Liver (tissue), 10 donors: ENCODE measurements at places on chromosomes 4 and X. TPM values are rescaled to one million over a fixed set of nuclear protein-coding genes. Genes with fewer than 3 reads are reported as not detected.

GRCh38 chr4:190020790-190021717, 6.0 kb downstream of the FRG2 start:
- no peak for DNase-seq

- no peak for DNase-seq
Observed at GRCh38 chrX:66163849-66164411, at the start of gene HEPH. Gene HEPH, plus strand, starts transcription at chrX:66164247. Its CDS starts 6,324 bp downstream, at chrX:66170571.

- no peak for DNase-seq
Observed at GRCh38 chr4:173565281-173565680, 35.3 kb upstream of the HAND2 start.

GRCh38 chr4:1928356-1929239, 57.4 kb downstream of the NSD2 start:
- DNase-seq, result no peak

- DNase-seq, result no peak
Observed at GRCh38 chr4:17664755-17665154, 50.3 kb downstream of the MED28 start.

DNA sequence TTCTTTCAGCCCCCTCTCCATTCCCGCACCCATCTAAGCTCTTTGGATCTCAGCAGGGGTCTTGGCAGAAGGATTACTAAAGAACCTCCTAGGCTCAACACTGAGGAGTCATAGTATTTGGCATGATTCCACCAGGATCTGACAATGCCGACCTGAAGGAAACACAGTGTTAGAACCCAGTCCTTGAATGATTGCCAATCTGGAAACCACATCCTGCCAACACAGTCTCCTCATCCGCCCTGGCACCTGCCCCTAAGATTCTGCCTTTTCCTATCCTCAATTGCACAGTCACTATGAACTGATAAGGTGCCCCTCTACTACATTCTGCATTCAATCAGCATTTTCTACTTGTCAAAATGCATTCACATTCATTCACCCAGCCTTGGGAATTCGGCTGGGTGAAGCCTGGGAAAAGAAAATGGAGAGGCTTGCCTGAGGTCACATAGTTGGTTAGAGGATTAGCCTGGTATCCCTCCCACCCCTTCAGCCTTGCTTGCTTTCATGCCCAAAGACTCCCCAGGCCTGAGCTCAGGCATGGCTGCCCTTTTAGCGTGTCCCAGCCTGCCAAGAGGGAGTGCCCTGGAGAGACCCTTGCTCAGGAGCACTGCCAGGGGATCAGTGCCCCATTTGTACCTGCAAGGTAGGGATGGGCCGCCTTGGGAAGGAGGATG, 2.2 kb upstream of the CLDN2 start:
- DNase-seq, result no peak

- DNase-seq, result no peak
Observed at GRCh38 chr4:47711183-47711582, 126.7 kb downstream of the CORIN start.

- DNase-seq, result peak; percentile 54
Observed at GRCh38 chr4:40316782-40317635, 18.1 kb upstream of the CHRNA9 start.

GRCh38 chrX:152637649-152638442, at the start of gene GABRQ:
Gene GABRQ, plus strand, starts transcription at chrX:152637895. Its CDS starts 308 bp downstream, at chrX:152638203.
- peak; percentile 34 for DNase-seq

DNA sequence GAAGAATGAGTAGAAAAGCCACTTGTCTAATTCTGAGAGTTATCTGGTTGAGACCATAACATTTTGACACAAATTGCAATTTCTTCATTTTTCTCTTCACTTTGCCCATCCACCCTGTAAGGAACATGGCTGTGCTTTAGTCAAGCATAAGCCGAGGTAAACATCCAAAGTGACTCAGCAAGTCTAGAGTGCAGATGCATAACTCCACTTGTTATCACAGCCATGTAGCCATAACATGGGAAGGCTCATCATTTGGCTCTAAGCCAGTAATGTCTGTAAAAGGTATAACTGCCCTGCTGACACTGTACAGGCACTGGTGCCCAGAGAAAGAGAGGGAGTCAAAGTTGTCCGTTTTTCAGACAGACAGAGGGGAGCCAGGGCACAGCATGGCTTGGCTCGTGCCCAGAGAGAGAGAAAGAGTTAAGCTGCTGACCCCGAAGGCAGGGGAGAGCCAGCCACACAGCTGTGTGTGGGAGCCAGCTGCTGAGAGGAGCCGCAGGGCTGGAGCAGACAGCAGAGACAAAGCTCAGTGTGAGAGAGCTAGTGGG, 76.9 kb upstream of the EXOC1L start:
- no peak for DNase-seq

DNA sequence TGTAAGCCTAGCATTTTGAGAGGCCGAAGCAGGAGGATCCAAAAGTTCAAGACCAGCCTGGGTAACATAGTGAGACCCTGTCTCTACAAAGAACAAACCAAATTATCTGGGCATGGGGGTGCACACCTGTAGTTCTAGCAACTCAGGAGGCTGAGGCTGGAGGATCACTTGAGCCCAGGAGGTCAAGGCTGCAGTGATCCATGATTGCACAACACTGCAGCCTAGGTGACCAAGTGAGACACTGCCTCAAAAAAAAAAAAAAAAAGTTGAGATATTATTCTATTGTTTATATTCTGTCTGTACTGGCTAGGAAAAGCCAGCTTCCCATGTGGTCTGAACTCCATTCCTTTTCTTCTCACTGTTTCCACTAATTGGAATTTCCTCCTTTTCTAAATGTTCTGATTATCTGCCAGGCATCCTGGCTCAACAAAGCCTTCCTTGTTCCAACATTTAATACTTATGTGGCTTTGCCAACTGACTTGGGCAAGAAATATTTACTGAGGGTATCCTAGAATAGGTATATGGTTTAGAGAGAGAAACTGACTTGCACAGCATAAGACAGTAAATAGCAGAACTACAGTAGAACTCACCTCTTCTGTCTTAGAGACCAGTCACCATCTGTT, 175.2 kb upstream of the ADAMTS3 start:
- DNase-seq, result no peak

- no peak for DNase-seq
Observed at GRCh38 chr4:84680956-84681355, 98.0 kb downstream of the CDS1 start.

DNA sequence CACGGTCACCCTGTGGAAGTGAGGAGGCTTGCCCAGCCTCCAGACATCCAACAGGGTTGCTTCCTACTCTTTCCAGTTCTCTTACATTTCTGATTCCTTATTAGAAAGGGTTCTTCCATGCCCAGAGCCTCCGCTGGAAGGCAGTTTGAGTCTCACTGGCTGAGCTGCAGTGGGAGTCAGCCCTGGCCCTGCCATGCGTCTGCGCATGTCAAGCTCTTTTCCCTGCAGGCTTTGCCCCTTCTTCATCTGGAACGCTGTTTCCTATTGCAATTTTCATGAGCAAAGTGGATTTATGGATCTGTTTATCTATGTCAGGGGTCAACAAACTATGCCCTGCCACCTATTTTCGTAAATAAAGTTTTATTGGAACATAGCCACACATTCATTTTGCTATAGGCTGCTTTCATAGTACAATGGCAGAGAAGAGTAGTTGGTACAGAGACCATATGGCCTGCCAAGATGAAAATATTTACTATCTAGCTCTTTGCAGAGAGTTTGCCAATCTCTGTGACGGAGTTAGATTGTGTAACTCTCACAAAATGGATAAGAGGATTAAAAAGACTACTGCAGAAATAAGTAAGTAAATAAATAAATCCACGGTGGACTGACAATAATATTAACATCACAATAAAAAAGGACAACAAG, 3.9 kb upstream of the CHRNA9 start:
- no peak for DNase-seq

DNA sequence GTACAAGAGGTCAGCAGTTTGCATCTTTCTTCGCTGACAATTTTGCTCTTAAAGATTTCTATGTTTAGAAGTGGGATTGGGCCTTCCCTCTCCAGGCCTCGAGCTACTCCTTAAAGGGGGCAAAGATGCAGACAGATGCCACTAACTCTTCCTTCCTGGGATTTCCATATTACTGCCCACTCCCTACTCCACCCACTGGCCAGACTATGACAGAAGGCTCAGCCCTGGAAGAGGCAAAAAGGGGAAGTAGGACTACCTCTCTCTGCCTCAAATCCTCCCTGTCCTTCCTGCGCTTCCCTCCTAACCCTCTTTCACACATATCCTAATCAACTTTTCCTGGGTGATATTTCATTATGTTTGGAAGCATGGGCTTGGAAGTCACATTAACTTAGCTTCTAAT, 58.3 kb downstream of the EVC2 start:
- DNase-seq, result no peak

DNA sequence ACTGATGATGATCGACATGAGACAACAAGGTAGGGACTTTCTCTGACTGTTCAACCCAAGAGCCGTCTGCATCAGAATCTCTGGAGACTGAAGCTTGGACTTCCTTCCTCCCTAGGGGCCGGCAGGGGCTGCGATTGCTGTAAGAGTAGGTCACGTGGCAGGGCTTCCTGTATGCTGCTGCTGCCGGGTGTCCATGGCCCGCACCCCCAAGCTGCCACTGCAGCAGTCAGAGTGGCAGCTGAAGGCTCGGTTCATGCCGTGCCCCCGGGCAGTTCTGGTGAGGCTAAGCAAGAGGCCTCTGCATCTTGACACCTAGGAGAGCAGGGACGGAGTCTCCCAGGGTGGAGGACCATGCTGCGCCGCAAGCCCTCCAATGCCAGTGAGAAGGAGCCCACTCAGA, at the start of gene SASH3:
Gene SASH3, plus strand, starts transcription at position 203 of the 400 bp plus-strand sequence. Its CDS starts 149 bp downstream, at position 352.
- no peak for DNase-seq

DNA sequence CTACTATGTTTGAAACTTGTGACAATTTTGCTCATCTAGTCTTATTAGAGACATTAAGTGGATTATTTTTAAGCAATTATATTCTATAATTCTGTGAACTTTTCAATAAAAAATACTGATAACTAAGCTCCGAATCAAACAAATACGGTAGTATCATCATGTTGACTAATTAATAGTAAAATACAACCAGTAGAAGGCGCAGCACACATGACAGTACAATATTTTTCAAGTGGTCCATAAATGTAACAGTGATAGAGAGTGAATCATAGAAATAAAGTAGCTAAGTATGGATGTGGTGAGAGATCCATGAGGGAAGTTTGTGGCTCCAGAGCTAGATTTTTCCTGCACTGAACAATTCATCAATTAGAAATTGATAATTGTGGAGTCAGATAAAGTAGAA, 666.2 kb downstream of the KCTD8 start:
- DNase-seq, result no peak

The GRIA2 gene
- not detected for total RNA-seq

The RRH gene
- 0.05 TPM for total RNA-seq

The EGFL6 gene
- total RNA-seq, result not detected

The MAGEB6B gene
- not detected for total RNA-seq

The NEXMIF gene
- total RNA-seq, result 0.08 TPM

The SSX4 gene
- not detected for total RNA-seq

The CT45A6 gene
- not detected for total RNA-seq

The MGARP gene
- total RNA-seq, result 0.09 TPM

The TASL gene
- total RNA-seq, result 3.5 TPM

The MAGEB2 gene
- total RNA-seq, result not detected

The FAM241A gene
- total RNA-seq, result 1.1 TPM

The TBX22 gene
- not detected for total RNA-seq

The UGT2A3 gene
- total RNA-seq, result 16.3 TPM

The CLNK gene
- under 0.01 TPM for total RNA-seq

The CT47C1 gene
- not detected for total RNA-seq

The MMRN1 gene
- total RNA-seq, result 13.7 TPM
